ENCODE measurements at places on chromosomes 5 and 9.

DNA sequence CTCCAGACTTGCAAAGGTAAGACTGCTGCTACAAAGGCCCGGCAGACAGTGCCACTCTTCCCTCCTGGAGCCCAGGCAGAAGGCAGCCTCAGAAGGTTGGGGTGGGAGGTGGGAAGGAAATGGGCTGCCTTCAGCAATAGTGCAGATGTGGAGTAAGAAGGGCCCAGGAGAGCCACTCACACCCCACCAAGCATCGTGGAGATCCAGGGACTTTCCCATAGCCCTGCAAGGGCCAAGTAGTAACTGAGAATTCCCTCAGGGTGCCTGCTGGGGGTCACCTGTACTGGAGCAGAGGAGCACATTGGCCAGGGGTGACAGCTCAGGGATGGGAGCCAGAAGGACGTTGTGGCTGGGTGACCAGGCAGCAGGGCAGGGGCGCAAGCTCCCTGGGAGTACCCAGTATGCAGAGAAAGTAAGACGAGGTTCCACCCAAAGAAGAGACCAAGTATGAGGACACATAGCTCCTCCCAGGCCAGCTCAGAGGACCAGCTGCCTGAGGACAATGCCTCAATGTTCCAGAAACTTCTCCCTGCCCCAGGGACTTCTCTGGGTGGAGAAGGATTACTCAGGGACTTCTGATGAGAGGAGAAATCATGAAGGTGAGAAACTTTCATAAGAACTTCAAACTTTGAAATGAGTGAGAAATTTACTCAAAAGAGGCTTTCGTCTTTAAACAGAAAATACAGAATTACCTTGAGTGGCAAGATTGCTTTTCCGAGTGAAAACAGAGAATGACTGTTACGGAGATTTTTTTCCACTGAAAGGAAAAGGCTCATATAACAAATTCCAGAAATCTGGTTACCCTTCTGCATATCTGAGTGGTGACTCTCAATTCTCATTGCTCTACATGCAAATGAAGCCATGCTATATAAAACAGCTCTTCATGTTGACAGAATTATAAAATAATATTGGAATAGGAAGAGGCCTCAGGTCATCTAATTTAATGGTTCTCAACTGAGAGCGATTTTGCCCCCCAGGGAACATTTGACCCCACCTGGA lies 87.9 kb upstream of the TRIO start:
- DNase-seq, result peak; percentile 41

DNA sequence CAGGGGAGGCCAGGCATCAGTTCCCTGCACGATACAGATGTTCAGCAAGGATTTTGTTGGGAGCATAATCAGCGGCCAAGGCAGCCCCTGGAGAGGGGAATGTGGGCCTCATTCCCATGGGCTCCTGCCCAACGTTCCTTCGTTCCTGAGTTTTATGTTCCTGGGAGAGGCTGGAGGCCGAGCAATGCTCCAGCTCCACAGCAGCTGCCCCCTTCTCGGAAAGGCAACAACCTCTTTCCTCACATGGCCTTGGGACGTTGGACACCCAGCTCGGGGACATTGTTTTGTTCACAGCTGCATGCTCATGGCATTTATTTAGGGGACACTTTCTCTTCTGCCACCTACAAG lies 63.8 kb upstream of the COL15A1 start:
- no peak for DNase-seq

GRCh38 chr9:121890746-121891145 lies 202.4 kb downstream of the TTLL11 start:
- DNase-seq, result no peak

- no peak for DNase-seq
Observed at GRCh38 chr5:179454356-179454755, 96.0 kb upstream of the RUFY1 start.

DNA sequence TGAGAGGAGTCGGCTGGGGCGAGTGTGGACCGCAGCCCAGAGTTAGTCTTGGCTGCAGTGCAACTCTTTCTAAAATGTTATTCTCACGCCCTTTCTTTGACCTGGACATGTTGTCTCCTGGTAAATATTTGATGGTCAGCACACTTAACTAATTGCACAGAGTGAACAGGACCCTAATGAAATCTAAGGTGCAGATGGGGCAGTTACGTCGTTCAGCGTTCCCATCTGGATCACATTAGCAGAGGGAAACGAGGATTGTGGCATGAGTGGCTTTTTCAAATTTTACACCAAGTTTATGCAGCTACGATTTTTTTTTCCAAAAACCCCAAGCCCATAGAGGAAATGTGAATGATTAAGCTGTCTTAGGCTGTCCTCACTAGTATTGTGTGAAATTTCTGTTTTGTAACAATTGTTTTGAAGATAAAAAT lies 483 bp downstream of the C9orf85 start:
- peak; percentile 49 for DNase-seq

DNA sequence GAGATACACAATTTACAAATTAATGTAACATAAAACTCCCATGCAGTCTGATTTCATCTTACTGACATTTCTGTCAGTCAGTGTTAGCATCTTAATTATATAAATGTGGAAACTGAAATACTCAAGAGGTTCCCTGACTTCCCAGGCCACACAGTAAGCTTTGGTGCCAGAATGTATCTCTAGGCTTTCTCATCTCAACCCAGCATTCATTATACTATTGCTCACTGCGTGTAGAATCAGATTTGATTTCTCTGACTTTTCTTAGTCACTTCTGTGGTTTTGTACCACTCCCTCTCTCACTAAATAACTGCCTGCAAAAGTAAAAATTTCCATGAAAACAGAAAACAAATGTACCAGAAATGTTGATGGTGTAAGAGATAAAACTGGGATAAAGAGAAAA lies 31.7 kb upstream of the CDKN2B start:
- peak; percentile 65 for DNase-seq

DNA sequence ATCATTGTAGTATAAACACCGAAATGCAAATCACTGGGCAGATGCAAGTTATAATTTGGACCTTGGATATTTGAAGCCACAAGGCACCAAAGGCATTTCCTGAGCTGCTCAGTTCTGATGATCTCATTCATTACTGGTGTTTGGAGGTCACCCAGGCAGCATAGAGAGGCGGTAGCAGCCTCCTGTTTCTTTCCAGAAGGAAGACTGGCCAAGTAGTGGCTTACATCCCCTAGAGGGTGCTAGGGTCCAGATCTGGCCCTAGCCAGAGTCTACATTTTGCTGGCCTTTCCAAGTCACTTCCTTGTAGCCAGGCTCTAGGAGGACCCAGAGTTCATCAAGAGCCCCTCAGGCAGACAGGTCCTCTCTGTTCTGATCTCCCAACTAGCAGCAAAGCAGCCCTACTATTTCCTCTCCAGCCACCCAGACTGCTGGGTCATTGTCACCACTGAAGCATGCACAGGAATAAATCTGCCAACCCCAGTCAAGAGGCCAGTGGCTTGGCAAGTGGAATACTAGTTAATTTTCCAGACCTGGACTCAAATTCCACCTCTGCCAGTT lies 33.4 kb upstream of the TTC1 start:
- peak; percentile 92 for DNase-seq
